ENCODE measurements at places on chromosomes 1 and 21. TPM values are rescaled to one million over a fixed set of nuclear protein-coding genes. Genes with fewer than 3 reads are reported as not detected.

KCND3 gene
- 0.57 TPM for total RNA-seq

GNG4 gene
- total RNA-seq = 3.7 TPM

UTS2 gene
- not detected for total RNA-seq

CLIC6 gene
- total RNA-seq = 0.09 TPM

KIAA0040 gene
- 0.14 TPM for total RNA-seq

Measured in smooth muscle cell of bladder (primary cell).